ENCODE measurements at places on chromosomes 16 and 17.

DNA sequence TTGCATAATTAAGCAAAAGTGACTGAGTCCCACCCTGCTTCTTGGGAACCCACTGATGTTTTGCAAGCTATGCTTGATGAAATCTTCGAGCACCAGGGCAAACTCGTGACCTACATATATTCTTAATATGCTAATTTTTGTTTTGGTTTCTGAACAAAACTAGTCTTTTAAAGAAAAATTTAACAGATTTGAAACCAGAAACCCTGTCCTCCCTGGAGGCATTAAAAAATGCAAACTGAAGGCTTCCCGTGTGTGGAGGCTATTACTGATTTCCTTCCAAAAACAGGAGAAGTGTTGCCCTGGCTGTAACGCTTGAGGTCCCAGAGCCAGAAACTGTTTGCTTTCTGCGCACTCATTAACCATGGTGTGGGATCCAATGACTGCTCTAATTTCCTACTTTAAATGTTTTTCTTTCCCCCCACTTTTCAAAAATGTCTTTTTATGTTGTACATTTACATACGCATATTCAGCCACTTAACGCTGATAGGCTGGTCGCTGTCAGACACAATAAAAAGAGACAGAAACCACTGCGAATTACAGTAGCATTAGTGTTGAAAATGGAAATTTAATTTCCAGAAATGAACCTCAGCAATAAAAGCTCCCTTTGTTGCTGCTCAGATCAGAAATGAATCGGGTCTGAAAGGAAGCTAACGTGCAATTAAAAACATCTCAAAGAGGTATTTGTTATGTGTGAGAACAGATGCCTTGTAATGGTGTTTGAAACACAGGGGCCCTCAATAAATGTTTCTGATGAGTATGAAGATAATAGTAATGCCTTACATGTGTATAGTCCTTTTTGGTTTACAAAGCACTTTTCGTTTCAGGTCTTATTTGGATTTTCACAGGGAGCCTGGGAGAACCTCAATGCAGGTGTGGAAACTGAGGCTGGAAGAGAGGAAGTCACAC is 39.9 kb upstream of the IRX6 start:
- no peak for DNase-seq

- DNase-seq = no peak
Observed at GRCh38 chr17:50201276-50201854, at the start of gene COL1A1. TSS of gene COL1A1 (minus strand) at chr17:50201631. CDS start at chr17:50201513, 118 bp downstream.

- DNase-seq = no peak
Observed at GRCh38 chr16:12081048-12081404, 104.5 kb downstream of the SNX29 start.

DNA sequence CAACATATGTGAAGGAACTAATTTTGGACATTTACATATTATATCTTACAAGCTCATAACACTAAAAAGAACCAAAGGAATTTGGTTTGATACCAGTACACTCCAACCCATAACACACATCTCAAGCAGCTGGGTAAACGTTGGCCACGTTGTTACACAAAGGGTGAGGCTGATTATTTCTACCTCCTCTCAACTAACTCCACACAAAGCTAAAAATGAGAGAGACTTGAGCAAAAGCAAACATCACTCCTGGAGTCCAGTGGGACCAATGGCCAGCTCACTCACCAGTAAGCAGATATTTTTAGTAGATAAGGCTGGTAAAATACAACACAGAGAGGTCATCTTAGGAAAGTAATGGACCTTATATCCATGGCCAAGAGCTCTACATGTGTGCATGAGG is 207.6 kb downstream of the MRTFB start:
- no peak for DNase-seq

DNA sequence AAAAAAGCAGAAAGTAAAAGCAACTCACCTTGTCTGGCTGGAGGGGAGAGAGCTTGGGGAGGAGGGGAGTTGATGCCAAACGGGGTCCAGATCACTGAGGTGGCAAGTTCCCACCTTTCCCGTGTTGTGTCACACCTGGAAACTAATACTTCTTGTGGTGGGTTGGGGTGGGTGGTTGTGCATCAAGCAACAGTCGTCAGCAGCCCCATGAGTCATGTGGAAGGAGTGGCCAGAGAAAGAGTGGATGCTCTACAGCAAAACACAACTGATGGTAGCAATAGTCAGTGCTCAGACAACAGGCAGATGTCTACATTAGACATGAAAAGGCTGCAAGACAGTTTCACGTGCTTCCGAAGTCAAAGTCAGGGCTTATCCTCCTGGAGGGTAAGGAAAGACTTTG is 35.4 kb downstream of the ARSG start:
- no peak for DNase-seq

DNA sequence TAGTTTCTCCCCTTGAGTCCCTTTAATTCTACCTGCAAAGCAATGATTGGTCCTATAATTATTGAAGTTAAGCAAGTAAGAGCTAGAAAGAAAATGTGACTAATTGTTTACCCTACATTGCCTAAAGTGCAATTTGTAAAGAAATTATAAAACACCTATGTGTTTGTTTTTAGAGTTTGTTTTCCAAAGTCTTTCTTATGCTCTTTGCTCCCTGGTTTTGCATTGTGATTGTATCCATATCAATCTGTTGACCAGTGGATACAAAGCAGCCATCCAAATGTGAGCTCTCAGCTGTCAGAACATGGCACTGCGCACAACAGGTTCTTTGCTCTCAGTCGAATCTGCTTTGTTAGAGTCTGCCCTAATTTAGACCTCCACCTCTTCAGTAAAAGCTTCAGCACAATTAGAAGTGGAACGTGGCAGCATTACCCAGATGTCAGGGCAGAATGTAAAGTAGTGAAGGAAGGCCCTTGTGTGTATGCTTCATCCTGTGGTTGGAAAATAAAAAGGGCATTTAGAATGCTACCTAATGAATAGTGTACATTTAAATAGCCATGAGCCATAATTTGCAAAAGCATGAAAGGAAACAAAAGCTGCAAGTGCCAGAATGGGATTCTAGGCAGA is 70.5 kb downstream of the AATF start:
- no peak for DNase-seq

DNA sequence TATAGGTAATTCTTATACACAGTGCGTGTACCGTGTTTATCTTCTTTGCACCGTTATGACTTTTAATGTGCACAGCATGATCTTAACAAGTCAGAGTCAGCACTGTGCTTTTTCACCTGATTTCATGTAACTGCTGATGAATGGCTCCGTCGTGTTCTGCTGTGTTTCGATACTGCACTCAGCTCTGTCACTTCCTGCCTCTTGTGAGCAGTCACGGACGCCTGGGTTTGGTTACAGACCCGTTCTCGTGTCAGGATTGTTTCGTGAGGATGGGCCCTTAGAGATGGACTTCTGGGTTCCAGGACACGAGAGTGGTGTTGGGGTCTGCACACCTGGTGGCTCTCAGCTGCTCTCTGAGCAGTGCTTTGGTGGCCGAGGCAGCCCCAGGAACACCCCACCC is 24.6 kb downstream of the TBCD start:
- no peak for DNase-seq

- DNase-seq = no peak
Observed at GRCh38 chr17:15957206-15957605, 12.3 kb downstream of the ADORA2B start.

DNA sequence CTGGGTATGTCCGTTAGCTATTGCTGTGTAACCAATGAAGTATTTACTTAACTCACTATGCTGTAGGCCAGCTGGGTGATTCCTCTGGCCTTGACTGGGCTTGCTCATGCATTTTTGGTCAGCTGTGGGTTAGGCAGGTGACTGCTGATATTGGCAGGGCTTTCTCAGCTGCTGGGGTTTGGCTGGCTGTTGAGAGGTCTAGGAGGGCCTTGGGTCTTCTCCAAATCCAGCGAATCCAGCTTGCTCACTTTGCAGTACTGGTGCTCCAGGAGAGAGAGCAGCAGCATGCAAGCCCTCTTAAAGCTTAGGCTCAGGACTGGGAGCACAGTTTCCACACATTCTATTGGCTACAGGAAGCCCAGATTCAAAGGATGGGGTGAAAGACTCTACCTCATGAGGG is 270.1 kb downstream of the PHKB start:
- no peak for DNase-seq

GRCh38 chr16:84029297-84030047 is 13.1 kb downstream of the SLC38A8 start:
- DNase-seq = no peak

DNA sequence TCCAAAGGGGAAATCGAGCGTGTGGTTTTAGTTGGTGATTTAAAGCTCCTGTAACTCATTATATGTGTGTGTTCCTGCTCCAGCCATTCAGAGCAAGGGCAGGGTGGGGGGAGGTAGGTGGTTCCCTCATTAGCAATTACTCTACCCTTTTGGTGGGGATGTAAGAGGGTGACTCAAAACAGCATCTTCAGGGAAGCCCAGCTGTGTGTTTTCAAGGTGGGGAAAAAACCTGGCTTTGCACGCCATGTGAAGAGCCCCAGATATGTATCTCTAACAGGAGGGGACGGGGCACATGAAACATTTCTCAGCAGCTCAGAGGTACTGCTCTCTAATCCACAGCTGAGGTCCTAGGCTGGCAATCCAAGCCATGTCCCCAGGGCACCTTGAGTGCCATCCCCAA is 241.3 kb upstream of the ZFHX3 start:
- no peak for DNase-seq

DNA sequence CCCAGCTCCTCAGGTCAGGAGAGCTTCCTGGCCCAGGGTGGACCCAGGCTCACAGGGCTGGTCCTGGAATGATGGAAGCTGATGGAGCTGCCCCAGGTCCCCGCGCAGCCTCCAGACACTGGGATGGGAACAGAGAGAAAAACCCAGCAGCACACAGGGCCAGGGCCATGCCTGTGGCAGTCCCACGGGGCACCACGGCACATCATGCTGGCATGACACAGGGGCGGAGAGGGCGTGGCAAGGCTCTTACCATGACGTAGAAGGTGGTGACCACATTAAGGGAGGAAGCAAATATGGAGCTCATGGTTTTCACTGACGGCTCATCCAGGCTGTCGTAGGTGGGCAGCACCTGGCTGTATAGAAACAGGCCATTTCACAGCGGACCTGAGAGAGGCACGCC is 18.3 kb downstream of the SLC38A10 start:
- no peak for DNase-seq

DNA sequence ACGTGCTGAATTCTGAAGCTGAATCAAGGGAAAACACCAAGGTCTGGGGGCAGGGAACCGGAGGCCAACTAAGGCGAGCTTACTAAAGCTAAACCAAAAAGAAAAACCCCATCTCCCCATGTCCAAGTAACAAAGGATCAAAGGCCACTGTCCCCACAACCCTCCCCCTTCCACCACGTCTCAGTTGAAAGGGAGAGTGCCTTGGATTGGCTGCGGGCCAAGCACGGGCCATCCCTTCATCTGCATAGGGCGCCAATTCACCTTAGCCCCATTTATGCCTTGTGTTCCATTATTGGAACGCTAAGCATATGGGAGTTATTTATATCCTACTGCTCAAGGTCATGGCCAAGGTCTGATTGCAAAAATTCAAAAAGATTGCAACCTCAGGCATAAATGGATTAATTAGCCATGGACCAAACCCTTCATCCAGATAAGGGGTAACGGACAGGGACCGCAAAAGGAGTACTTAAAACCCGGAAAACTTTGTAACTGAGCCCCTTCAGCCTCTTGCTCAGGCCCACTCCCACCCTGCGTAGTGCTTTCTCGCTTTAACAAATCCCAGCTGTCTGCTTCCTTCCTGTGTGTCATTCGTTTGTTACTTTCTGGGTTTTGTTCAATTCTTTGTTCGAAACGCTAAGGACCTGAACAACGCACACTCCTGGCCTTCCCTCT is 740 bp upstream of the ATP6V0D1 start:
- peak; percentile 11 for DNase-seq

GRCh38 chr16:51816929-51817328 is 665.9 kb upstream of the SALL1 start:
- DNase-seq = no peak

- DNase-seq = no peak
Observed at GRCh38 chr16:68436581-68436980, 11.7 kb downstream of the SMPD3 start.

DNA sequence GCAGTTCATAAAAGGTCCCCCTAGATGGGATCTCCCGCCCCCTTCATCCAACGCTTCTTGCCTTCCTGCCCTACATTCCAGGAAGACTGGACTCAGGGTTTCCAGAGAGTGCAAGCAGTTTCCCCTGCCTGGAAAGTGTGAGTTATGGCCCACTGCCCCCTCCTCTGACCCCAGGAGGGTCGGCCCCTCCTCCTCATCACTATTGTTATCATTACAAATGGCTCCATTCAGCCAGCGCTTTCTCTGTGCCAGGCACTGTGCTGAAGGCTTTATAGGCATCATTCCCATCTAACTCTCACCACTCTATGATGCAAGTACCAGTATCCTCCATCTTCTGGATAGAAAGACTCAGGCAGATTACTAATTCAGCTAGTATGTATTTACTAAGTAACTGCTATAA is 90.7 kb downstream of the USP31 start:
- DNase-seq = no peak

DNA sequence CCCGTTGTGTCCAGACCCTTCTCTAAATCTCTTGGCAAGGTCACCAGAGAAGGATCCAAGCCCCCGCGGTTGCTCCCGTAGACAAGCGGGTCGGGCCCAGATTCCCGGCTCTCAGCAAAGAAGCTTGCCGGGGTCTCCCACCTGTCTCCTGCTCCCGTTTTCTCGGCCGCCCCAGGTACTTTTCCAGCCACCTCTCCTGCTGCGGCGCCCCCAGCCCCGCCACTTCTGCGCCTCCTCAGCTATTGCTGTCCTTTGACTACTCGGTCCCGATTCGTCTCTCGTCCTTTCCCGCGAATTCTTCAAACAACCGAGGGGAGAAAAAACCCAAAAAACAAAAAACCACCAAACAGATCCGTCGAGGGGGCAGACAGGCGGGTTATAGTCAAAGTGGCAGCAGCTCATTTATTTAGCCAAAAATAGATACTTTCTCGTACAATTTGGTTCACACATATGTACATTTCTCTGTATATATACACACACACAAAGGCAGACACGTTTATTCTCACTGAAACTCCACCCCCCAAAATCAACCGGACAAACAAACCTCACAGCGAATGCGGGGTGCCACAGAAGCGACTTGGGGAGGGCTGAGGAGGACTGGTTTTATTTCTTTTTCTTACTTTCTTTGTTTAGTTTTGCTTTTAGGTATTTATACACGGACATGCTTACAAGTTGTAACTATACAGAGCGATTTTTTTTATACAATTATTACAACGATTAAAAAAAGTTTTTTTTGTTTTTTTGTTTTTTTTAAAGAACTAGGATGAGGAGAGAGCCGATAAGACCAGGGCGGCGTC is 3.5 kb downstream of the IRX3 start:
- DNase-seq = no peak

- no peak for DNase-seq
Observed at GRCh38 chr16:11605891-11606290, 19.2 kb upstream of the LITAF start.

DNA sequence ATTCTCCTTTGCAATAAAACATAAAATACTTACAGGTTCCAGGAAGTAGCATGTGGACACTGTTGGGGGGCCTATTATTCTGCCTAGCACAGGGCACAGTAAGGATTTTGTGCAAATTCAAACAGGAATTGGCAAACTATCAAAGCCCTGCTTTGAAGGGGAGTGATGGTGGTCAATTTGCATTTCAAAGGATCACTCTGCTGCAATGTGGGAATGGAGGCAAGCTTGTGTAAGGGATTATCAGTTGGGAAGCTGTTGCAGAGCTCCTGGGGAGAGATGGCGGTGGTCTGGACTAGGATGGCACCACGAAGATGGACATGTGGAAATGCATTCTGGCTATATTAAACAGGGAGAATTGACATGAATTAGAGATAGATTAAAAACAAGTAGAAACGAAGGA is 990.7 kb upstream of the RBFOX1 start:
- no peak for DNase-seq

Measured in T-helper 22 cell (primary cell).